ENCODE measurements at places on chromosomes 2 and 18.

DNA sequence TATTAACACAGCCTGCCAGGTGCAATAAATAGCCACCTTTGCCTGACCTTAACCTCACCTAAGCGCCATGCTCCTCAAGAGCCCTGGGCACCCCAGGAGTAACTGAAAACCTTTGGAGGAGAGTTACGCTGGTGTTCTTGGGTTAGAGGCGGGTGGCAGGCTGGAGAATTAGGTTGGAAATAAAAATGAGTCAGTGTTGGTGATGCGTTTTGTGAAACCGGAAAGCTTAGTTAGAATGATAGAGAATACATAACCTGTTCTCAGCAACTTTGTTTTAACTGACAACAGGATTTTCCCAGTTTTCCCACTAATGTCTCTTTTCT, 17.0 kb downstream of the LRRFIP1 start:
- no peak for DNase-seq

DNA sequence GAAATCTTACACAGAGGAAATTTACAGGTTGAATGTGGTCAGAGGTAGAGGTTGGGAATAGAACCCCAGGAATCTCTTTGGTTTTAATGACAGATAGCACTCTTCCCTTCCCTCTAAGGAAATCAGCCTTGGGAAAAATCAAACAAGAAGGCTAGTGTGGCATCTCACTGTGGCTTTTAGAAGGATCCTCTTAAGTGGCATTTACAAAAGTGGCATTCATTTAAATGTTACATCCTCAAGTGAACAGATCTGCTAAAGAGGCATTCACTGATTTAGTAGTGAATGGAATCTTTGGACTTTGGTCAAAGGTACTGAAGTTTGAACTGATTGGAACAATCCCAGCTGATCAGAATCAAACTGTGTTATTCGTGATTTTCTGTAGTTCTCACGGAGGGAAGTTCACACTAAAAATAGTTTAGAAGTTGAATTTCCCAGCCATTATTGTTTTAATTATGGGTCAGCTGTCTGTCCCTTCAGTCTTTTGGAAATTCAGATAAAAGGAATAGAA, 136.5 kb upstream of the FN1 start:
- no peak for DNase-seq

DNA sequence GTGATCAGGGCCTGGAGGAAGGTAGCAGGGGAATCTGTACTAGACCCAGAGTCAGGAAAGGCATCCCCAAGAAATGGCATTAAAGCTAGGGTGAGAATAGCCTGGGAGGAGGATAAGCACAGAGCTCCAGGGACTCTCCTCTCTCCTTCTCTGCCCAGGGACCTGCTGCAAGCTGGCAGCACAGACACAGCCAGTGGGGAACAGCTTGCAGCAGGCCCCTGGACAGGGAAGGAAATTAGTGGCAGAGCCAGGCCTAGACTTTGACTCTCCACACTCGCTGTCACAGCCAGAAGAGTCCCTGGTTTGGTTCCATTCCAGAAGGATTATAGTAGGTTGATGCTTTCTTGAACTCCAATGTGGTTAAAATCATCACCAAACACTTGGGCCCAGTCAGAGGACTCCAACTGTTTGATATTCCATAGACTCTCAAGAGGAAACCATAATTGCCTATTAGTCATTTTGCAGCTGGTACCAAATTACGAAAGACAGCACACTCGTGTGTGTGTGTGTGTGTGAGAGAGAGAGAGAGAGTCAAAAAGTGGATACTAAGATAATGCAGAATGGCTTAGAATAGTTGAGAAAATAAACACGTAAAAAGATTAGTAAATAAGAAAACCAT, 95.5 kb upstream of the ATP8B1 start:
- no peak for DNase-seq

DNA sequence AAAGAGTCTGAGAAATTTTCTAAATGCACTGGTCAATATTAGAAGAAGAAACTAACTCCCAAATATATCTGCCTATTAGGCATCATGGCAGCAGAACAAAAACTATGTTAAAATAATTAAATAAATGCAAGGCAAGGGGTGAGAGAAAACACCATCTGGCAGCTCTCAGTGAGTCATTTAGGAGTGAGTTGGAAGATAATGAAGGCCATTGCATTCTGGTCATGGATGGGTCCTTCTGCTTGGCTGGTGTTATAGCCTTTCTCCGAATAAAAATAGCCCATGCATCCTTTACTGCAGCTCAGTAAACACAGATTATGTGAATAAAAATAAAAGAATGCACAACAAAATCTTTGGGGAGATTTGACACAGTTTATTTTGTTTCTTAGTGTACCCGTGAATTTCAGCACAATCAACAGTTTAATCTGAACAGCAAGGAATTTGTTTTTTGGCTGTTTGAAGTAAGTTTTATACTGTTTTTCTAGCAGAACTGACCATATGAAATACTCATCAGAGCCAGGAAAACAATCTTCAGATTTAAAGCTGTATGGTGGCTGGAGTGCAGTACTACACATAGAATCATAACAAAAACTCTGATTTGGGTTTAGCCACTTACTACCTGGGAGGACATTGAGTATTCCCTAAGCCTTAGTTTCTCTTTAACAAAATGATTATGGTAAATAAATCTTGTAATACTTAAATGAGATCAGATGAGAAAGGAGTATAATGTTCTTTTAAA, 225.1 kb upstream of the ITGA4 start:
- DNase-seq, result no peak

GRCh38 chr2:98692090-98693054, 38.6 kb downstream of the MGAT4A start:
- DNase-seq, result no peak

GRCh38 chr2:98489971-98490962, 45.6 kb downstream of the INPP4A start:
- DNase-seq, result no peak

DNA sequence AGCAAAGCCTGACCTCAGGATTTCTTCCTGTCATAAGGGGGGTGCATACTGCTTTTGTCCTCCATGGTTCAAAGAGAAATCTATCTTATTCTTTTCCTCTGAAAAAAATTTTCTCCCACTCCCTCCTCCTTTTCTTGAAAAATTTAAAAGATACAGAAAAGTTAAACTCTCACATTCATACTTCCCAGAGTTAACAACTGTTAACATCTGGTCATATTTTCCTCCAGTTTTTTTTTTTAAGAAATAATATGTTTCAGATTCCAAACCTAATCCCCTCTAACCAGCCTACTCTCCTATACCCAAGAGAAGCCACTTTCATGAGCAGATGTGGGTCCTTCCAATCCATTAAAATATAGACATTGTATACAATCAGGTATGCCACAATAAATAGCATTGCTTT, 378.9 kb upstream of the HNRNPA3 start:
- no peak for DNase-seq

DNA sequence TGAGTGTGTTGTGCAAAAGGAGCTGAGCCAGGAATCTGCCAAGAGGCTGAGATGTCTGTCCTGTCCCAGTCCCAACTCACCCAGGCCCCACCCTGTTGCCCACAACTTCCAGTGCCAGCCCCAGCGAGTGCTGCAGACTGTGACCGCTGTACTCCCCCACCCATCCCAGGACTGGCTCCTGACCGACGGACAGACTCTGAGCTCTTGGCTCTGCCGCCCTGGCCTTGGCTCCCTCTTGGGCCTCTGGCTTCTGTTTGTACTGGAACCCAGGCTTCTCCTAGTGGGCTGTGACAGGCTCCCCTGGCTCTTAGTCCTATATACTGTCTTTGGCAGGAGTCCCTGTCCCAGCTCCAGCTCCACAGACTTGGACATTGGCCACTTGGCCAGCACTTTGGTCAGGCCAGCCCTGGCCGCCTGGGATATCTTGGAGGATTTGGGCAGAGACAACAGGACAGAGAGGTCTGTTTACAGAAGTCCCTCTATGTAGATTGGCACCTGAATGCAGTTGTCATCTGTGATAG, 41.1 kb downstream of the ACOXL start:
- no peak for DNase-seq

DNA sequence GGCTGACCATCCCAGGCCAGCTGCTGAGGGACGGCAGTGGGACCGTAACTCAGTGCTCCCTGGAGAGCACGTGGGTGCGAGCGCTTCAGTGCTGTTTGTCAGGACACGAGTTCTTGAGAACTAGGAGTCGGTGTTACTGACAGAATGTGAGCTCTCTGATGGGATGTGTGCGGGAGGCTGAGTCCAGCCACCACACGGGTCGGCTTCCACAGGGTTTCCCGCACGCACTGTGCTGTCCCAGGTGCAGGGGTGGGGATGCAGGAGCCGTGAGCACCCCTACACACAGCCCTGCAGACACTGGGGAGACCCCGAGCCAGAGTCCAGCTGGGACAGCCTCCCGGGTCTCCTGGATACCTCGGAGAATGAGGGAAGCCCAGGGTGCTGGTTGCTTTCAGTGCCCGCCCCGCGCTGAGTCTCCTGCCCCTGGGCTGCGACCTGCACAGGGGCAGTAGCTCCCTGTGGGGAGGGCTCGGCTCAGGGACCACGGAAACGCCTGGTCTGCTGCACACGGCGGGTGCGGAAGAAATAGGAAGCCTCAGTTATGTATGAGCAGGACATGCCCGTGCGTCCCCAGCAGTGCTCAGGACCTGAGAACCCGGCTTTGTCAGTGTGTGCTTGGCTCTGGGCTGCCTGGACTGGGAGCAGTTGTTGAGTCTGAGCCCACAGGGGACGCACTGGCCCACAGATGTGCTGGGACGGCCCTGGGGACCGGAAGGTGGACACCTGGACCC, 71.2 kb downstream of the KCNG2 start:
- DNase-seq, result no peak

Data from naive thymus-derived CD8-positive, alpha-beta T cell (primary cell).